ENCODE measurements at places on chromosomes 7 and 10. TPM values are rescaled to one million over a fixed set of nuclear protein-coding genes. Genes with fewer than 3 reads are reported as not detected.

GJD4 gene
- polyA plus RNA-seq, result not detected

PPP1R17 gene
- not detected for polyA plus RNA-seq

TRIM8 gene
- polyA plus RNA-seq, result 94.6 TPM

OPN1SW gene
- polyA plus RNA-seq, result not detected

IFIT2 gene
- polyA plus RNA-seq, result 2.8 TPM

CLRN3 gene
- not detected for polyA plus RNA-seq

- no peak for DNase-seq
These were observed 846 bp downstream of the DNAJC1 start for GRCh38 chr10:22002591-22003176.

- DNase-seq, result no peak
These were observed 17.8 kb upstream of the PTF1A start for GRCh38 chr10:23174074-23174976.

DNA sequence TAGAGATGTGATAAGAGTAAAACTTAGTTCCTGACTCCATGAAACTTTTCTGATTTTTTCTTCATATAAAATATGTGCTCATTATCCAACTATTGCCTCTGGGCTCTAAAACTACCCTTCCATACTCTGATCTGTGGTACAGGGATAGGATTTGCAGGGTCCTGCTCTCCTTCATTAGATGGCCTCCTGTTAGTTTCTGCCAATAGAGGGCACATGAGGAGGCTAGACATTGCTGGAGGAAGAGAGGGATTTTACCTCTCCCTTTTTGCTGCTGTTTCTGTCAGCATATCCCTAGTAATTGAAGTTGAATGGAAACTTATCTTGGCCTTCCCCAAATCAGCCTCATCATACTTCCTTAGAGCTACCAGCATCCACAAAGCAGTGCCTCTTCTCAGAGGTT is 269.4 kb downstream of the NXPH1 start:
- no peak for DNase-seq

- DNase-seq, result peak; percentile 78
These were observed 45.0 kb downstream of the ALOX5 start for GRCh38 chr10:45418849-45419675.

GRCh38 chr10:3811291-3811870 is 26.4 kb upstream of the KLF6 start:
- DNase-seq, result no peak

DNA sequence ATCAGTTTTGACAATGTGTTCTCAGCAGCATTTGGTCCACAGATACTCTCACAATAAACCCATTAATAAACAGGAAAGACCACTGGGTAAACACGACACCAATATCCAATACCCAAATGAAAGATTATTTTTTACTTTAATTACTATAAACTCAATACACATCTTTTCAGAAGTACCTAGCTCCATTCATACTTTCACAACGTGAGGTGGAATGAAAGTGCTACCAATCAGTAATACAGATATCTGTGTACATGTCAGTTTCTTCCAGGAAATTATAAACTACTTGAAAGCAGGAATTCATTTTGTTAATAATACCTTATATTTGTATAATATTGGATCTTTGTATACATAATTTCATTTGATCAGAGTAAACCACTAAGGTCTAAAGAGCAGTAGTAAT is 11.9 kb downstream of the CDK6 start:
- DNase-seq, result no peak

DNA sequence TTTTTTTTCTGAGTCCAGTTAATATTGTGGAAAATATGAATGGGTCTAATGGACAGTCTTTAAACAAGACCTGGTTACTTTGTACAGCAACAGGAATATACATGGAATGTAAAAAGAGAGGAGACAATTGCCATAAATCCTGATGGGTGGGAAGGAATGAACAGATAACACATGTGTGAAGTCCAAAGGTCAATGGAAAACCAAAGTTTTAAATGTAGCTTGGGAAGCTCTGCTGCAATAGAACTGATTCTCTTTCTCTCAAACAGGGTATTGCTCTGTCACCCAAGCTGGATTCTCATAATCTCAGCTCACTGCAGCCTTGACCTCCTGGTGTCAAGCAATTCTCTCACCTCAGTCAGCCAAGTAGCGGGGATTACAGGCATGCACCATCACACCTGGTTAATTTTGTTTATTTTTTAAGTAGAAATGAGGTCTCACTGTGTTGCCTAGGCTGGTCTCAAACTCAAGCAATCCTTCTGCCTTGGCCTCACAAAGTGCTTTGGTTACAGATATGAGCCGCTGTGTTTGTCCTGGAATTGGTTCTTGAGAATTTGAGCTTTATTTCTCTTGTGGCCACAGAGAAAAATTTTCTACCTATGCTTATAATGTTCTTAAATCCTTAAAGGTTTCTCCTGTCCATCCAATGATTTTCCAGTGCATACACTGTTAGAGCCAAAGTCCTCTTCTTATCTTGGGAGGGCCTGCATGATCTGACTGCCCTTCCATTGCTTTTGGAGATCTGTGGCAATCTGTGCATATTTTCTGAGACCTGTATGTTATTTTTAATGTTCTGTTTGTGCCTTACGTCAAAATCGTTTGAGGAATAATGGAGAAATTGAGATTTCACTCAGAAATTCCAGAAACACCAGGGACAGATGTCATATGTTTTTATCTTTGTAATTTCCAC is 30.7 kb upstream of the ZNF92 start:
- no peak for DNase-seq

DNA sequence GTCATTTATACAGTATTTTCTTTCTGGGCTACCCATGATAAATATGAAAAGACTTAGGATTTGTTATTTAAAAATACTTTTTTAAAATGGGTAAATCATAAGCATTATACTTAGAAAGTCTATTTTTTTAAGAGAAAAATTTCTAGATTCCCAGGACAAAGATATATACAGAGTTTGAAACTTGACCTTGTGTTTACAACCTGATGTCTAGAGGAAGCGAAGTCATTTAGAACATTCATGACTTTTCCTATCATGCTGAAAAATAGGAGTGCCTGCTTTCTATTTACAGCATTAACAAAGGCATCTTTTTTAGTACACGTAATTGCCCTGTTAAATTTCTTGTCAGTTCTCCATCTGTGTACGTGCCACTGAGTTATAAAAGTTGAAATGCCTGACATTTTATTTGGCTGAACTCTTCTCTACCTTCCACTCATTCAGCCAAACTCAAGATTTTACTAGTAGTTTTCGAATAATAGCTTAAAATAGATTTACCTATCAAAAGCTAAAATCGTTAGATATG is 23.0 kb downstream of the GNAT3 start:
- DNase-seq, result no peak

GRCh38 chr10:49619613-49620012 is 5.8 kb downstream of the CHAT start:
- DNase-seq, result no peak

DNA sequence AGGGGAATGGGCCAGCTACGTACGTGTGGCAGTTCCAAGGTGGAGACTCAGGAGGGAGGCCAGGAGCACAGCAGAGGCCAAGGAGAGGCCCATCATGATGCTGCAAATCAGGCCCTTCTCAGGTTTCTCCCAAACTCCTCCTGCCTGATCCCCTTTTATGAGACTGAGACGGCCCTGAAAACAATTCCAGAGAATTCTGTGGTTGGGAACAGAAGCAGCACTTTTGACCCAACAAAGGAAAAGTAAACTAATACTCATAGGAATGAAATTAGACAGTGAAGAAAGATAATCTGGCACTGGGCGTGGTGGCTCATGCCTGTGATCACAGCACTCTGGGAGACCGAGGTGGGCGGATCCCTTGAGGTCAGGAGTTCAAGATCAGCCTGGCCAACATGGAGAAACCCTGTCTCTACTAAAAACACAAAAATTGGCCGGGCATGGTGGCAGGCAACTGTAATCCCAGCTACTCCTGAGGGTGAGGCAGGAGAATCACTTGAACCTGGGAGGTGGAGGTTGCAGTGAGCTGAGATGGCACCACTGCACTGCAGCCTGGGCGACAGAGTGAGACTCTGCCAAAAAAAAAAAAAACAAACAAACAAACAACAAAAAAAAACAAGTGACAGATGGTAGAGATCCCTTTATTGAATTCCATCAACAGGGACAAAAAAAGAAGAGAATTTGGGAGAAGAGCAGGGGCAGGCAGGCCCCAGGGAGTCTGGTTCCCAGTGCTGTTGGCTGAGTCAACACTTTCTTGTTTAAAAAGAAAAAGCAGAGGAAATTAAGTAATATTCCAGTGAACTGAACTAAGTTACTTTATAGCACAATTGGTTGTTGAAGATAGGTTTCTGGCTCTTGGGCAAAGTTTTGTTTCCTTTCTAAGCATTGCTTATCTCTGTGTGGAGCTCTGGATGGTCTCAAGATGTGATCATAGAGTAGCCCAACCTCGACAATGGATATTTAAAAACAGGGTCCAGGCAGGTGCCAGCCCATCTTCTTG is at the start of gene CCL26:
TSS of gene CCL26 (minus strand) at position 131 of the 997 bp plus-strand sequence. CDS start at position 96, 35 bp downstream.
- DNase-seq, result no peak

- DNase-seq, result no peak
These were observed 48.7 kb downstream of the VIPR2 start for GRCh38 chr7:159095979-159096411.

- no peak for DNase-seq
These were observed 285.1 kb downstream of the CCSER2 start for GRCh38 chr10:84613336-84614021.

DNA sequence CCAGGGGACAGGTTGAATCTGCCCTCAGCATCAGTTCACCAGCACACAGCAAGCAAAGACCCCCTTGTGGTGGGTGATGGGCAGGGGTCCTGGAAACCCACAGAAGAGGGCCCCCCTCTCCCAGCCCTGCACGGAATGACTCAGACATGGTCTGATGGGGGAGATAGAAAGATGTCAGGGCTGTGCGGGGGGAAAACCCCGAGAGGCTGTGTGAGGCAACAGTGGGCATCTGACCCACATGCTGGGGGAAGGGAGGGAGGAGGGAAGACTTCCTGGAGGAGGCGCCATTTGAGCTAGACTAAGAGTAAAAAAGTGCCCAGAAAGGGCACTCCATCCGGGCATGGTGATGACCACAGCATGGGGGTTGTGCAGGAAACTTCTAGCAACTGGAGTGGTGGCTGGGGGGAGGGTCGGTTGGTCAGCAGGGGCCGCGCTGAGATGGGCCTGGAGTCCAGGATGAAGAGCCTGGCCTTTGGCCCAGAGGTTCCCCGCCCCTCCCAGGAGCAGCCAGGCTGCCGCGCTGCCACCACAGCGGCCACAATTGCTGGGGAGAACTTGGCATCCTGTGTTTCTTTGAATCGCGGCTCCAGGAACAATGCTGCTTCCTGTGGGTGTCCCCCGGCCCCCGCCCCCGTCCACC is 2.5 kb downstream of the LFNG start:
- peak; percentile 83 for DNase-seq

GRCh38 chr10:58706836-58707235 is 194.2 kb downstream of the BICC1 start:
- DNase-seq, result no peak

Measured in heart left ventricle (tissue), 16 donors.